Activated CD4-positive, alpha-beta memory T cell treated with anti-CD3 and anti-CD28 coated beads, Interleukin-2, amount 10 ng/mL, durations not matched to agents 7 days and 5 days (primary cell): ENCODE measurements at places on chromosomes 3 and 15. TPM values are rescaled to one million over a fixed set of nuclear protein-coding genes. Genes with fewer than 3 reads are reported as not detected.

Gene SPPL2A
- total RNA-seq, result 102 TPM

Gene DBR1
- 20.0 TPM for total RNA-seq

Gene LMAN1L
- 0.48 TPM for total RNA-seq

Gene CSTA
- not detected for total RNA-seq

Gene BUB1B
- 73.8 TPM for total RNA-seq

Gene GOLGA6D
- not detected for total RNA-seq

Gene KBTBD13
- total RNA-seq, result not detected

Gene CHRM5
- total RNA-seq, result not detected

Gene LDHAL6B
- total RNA-seq, result not detected

Gene IGSF10
- not detected for total RNA-seq

Gene RHOV
- not detected for total RNA-seq

Gene ROPN1
- not detected for total RNA-seq

Gene FAM81A
- 0.50 TPM for total RNA-seq

Gene FAM43A
- total RNA-seq, result 4.3 TPM

Gene CCDC54
- total RNA-seq, result not detected

Gene PDZRN3
- total RNA-seq, result not detected

Gene NEK10
- total RNA-seq, result 0.35 TPM

Gene CCR5
- 80.2 TPM for total RNA-seq

Gene TEX55
- total RNA-seq, result not detected

Gene METTL6
- total RNA-seq, result 16.1 TPM

Gene SCG3
- total RNA-seq, result not detected

Gene GOLGA8S
- total RNA-seq, result 0.33 TPM

Gene GPD1L
- total RNA-seq, result 19.5 TPM

Gene SAMD7
- total RNA-seq, result not detected

Gene POU1F1
- not detected for total RNA-seq

Gene CD80
- 27.1 TPM for total RNA-seq

Gene GOLGA8K
- total RNA-seq, result 0.60 TPM

Gene INSYN1
- total RNA-seq, result not detected

Gene CLCN2
- total RNA-seq, result 4.9 TPM
